ENCODE measurements at places on chromosomes 3 and 15. TPM values are rescaled to one million over a fixed set of nuclear protein-coding genes. Genes with fewer than 3 reads are reported as not detected.

The TRH gene
- total RNA-seq = not detected

The MAGI1 gene
- total RNA-seq = 27.7 TPM

The CPNE9 gene
- total RNA-seq = not detected

The TIGIT gene
- total RNA-seq = 0.13 TPM

The GADL1 gene
- total RNA-seq = not detected

The ILDR1 gene
- total RNA-seq = not detected

The MESP2 gene
- total RNA-seq = 0.56 TPM
